ENCODE measurements at places on chromosomes 6 and 20. TPM values are rescaled to one million over a fixed set of nuclear protein-coding genes. Genes with fewer than 3 reads are reported as not detected.

- no peak for DNase-seq
These were observed 5.3 kb downstream of the GCLC start for GRCh38 chr6:53539561-53539960.

GRCh38 chr6:25835442-25836283, 3.8 kb upstream of the SLC17A1 start:
- DNase-seq: no peak

DNA sequence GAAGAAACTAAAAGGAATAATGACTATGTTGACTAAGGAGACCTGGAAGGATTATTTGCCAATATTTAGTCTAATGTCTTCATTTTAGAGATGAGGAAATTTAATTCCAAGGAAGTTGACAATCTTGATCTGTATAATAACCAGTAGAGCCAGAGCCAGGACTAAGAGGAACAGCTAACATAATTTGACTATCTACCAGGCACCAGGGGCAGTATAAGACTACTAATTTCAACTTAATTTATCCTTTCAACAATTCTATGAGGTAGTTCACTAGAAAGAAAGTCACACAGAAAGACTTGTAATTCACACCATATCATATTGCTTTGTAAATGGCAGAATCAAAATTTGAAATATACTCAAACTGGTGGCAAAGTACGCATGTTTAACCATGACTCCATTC, 273.0 kb upstream of the STXBP5 start:
- DNase-seq: no peak

DNA sequence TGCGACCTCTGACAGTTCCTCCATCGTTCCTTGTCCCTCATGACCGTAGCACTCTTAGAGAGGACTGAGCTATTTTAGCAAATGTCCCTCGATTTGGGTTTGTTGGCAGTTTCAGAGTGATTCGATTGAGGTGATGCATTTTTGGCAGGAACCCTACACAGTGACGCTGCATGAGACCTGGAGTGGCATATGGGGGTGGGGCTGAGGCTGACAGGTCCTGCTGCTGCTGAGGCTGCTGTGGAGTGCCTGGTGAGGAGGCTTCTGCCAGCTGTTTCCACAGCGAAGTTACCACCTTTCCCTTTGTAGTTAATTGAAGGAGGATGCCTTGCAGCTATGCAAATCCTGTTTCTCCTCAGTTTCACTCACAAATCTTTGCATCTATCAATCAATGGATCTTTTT, 19.8 kb downstream of the PXDC1 start:
- DNase-seq: no peak

DNA sequence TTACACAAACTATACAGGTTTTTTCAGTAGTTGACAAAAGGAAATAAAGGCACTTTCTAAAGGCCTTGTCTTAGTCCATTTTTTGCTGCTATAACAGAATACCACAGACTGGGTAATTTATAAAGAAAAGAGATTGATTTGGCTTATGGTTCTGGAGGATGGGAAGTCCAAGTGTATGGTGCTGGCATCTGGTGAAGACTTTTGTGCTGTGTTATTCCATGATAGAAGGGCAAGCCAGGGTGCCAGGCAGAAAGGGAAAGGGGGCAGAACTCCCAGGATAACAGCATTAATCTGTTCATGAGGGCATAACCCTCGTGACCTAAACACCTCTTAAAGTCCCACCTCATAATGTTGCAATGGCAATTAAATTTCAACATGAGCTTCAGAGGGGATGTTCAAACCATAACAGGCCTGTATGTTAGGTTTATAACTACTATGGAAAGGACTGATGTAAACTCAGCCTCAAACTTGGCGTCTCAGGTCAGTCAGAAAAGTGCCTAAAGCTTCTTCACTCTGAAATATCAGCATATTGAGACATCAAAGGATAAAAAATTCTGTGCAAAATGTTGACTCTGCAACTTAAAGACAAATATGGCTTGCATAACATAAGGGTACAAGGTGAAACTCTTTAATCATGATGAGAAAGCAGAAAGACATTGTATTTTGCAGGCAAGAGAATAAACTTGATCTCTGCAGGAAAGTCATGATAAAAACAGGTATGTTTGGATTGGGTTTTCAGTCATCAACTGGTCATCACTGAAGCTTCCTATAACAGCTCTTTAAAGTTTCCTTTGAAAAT, 42.8 kb downstream of the RNF217 start:
- no peak for DNase-seq

- no peak for DNase-seq
These were observed 34.7 kb downstream of the FAM184A start for GRCh38 chr6:119043783-119044182.

DNA sequence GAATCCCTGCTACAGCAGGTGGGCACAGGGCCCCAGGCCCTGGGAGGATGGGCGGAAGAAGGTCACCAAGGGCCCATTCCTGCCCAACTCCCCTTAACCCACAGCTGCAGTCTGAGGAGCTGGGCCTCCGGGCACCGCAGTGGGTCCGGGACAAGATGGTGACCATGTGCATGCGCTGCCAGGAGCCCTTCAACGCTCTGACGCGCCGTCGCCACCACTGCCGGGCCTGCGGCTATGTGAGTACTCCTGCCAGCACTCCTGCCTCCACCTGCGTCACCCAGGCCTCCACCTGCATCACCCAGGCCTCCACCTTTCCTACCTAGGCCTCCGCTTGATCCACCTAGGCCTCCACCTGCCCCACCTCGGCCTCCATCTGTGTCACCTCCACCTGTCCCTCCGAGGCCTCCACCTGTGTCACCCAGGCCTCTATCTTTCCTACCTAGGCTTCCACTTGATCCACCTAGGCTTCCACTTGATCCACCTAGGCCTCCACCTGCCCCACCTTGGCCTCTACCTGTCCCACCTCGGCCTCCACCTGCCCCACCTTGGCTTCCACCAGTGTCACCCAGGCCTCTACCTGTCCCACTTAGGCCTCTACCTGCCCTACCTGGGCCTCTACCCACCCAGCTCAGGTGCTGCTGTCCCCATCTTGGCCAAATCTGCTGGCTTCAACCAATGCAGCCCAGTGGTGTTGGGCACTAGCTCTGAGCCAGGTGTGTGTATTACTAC, 16.8 kb downstream of the FGD2 start:
- DNase-seq: no peak

- no peak for DNase-seq
These were observed 16.8 kb downstream of the LAMA4 start for GRCh38 chr6:112237595-112237994.

DNA sequence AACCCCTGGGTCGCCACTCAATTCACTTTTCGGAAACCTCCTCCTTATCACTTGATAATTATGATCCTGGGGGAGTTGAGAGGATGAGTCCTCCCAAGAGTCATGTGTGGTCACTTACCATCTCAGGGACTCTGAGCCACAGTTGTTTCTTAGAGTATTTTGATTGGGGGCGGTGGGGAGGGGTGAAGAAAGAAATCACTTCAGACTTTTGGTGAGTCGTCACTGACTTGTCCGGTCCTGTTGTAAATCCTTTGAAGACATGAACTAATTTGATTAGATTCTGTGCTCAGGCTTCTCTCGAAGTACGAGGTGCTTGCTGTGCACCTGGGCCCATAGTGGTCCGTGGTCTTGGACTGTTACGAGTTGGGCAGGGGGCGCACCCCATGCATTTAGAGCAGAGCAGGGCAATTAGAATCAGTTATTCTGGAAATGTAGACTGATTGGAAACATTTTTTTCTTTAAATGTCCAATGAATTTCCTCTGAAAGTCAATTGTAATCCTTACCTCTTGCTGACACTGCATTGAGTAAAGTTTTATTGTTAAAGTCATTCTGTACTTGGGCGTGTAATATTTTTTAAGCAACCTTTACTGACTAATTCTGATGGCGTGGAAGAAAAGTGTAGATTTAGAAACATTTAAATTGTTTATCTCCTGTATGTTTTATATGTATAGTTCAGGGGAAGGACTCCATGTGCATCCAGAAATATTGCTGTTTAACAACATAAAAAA, 173.4 kb downstream of the SLC16A10 start:
- DNase-seq: no peak

GRCh38 chr6:37376078-37376743, 22.4 kb downstream of the RNF8 start:
- DNase-seq: no peak

- DNase-seq: peak; percentile 26
These were observed 87.2 kb downstream of the PDE7B start for GRCh38 chr6:135938576-135939207.

DNA sequence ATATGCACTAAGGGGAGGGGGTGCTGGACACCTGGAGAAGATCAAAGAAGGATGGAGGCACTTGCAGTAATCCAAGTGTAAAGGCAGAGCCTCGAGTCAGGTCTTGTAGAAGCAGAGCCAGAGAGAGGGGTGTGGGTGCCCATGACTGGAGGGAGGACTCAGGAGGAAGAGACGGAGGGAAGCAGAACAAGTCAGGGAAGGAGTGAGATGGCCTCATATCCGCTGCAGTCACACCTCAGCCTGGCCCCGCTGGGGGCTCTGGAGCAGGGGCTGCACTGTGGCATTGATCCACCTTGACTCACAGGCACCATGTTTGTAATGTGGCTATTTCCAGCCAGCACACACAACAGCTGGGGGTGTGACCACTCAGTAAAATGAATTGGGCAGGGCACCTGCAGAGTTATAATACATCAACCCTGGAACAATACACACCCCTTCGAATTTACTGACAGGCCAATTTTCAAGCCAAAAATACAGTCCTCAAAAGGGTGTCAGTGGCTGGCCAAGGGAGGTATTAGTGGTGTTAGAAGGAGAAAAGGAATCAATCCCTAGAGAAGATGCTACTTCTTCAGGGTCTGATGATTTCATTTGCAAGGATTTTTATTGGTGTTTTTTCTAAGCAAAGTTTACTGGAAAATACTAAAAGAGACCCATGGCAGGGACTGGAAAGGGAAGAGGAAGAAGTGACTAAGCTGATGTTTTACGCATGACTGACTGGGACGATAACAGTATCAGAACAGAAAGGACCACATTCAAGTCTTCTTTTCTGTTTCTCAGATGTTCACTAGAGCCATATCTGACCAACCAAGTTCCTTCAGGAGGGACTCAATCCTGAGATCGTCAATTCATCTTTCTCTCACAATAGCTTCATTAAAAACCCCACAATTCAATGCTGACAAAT, 18.9 kb upstream of the NXT1 start:
- DNase-seq: no peak

- no peak for DNase-seq
These were observed 11.8 kb downstream of the TRIM10 start for GRCh38 chr6:30149234-30149633.

DNA sequence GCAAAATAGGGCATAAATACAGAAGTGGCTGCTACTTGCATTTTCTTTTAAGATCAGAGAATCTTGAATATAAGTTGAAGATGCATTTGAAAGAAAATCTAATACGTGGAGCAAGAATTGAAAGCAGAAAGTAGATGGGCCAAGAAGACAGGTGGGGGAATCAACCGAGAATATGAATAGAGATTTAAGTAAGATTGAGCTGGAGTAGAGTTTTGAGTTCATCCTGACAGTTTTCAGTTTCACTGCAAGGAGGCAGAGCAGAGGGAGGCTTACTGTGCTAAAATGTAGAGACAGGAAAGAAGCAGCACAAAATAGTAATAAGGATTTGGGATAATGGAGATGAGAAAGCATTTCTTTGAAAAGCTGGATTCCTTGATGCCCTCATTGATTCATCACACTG, 214.5 kb downstream of the GJA1 start:
- no peak for DNase-seq

GRCh38 chr20:32179934-32180333, 27.6 kb downstream of the PLAGL2 start:
- DNase-seq: no peak

DNA sequence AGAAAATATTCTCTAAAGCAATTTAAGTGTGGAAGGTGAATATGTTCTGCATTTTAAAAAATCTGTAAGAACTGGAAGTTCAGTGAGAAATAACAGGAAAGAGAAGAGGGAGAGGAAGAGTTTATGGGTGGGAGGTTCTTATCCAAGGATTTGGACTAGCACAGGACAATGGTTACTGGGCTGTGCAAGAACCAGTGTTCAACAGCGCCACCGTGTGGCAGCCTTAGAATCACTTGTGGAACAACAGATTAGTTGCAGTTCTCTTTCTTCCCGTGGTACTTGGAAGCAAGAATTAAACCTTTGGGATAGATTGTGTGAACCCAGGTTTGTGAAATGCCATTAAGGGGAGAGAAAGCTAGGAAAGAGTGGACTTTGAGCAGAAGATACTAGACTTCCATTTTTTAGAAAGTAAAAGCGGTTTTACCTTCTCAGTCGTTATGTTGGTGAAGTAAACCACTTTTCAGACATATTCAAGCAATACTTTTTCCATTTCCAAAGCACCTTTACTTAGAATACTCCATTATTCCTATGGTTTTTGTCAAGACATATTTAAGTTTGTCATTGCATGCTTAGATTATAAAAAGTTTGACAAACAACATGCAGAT, 436.7 kb downstream of the RNF144B start:
- DNase-seq: no peak

GRCh38 chr20:20609522-20609921, 102.9 kb downstream of the RALGAPA2 start:
- DNase-seq: no peak

DNA sequence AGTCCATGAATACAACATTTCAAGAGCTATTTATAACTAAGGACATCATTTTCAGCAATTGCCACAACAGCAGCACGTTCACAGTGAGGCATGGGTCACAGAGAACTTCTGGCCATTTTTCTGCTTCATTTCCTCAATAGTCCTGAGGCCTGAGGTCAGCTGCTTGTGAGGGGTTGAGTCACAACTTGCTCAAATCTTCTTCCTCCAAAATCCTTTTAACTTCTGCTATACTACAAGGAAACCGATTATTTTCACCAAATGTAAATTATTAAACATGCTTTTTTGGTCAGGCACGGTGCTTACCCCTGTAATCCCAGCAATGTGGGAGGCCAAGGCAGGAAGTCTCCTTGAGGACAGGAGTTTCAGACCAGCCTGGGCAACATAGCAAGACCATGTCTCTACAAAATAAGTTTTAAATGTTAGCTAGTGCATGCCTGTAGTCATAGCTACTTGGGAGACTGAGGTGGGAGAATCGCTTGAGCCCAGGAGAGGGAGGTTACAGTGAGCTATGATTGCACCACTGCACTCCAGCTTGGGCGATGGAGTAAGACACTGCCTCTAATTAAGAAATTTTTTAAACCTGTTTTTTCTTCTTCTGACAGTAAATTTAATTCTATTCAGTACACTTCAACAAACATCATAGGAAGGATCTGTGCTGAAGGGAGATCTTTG, 11.1 kb upstream of the SLC16A10 start:
- DNase-seq: no peak

DNA sequence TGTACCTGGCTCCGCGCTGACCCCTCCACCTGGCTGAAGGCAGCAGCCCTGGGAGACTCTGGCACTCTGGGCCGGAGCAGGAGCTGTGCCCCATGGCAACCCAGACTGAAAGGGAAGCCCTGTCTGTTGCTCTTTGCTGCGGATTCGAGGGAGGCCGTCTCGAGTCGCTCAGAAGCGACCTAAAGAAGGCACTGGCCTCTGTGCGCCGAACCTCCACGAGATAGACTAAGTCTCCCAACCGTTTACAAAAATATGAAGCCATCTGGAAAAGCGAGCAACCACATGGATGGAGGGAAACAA, 10.5 kb upstream of the TBX18 start:
- DNase-seq: no peak

The GLP1R gene
- 0.58 TPM for total RNA-seq

The C6orf58 gene
- not detected for total RNA-seq

The OLIG3 gene
- not detected for total RNA-seq

The MYH7B gene
- 4.3 TPM for total RNA-seq

The ADGB gene
- total RNA-seq: 0.05 TPM

The PARD6B gene
- total RNA-seq: 11.7 TPM

The POLR1H gene
- 19.8 TPM for total RNA-seq

Data from urinary bladder (tissue), 4 donors.